Activated CD4-positive, alpha-beta T cell treated with anti-CD3 and anti-CD28 coated beads, Interleukin-2, amount 50 U/mL, for 48 hours (primary cell): ENCODE measurements at places on chromosomes 1 and 21.

GRCh38 chr1:64955097-64956009 lies 11.0 kb downstream of the JAK1 start:
- DNase-seq, result no peak

DNA sequence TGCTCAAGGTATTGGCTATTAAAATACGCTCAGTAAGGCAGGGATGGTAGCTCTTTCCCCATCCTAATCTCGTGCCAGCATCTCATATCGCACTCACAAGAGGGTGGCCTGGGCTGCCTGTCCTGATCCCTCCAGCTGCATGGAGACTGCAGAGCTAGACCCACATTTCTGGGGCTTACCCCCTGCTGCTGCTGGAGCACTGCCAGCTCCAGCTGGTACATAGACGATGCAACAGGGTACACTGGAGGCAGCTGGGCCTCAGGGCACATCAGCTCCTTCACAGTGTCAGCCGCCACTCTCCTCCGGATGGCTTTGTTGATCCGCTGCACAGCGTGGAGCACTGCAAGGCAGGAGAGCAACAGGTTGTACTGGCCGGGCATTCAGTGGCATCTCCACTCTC lies 16.0 kb downstream of the IQGAP3 start:
- DNase-seq, result no peak

DNA sequence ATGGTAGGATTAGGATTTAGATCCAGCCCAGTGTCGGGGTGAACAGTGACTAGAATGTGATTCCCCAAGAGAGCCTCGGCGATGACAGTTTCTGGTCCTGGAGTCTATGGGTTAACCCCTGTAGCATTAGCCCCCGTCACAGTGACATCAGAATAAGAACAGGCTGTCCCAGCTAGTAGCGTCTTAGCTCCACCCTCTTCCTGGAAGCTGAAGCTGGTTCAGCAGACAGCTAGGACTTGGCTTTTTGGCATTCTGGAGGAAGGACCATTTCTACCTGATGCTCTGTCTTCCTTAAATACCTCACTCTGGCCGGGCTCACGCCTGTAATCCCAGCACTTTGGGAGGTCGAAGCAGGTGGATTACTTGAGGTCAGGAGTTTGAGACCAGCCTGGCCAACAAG lies 5.0 kb downstream of the NDUFS2 start:
- DNase-seq, result no peak

DNA sequence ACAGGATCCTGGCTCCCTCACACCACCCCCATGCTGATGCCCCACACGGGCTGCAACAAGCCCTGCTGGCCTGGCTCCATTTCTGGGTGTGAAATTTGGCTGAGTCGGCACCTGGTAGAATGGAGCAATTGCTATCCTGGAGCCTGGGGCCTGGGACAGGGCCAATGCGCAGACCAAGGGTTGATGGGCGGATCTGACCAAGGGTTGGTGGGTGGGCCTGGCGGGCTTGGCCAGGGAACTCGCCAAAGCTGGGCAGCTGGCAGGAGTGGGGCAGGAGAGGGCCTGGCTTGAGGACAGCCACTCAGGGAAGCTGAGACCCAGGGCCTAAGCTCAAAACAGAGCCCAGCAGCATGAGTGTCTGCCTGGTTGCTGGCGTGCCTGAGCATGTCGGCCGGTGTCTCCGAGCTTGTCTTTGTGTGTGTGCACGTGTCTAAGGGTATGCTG lies 70.9 kb upstream of the POU3F1 start:
- DNase-seq, result no peak

DNA sequence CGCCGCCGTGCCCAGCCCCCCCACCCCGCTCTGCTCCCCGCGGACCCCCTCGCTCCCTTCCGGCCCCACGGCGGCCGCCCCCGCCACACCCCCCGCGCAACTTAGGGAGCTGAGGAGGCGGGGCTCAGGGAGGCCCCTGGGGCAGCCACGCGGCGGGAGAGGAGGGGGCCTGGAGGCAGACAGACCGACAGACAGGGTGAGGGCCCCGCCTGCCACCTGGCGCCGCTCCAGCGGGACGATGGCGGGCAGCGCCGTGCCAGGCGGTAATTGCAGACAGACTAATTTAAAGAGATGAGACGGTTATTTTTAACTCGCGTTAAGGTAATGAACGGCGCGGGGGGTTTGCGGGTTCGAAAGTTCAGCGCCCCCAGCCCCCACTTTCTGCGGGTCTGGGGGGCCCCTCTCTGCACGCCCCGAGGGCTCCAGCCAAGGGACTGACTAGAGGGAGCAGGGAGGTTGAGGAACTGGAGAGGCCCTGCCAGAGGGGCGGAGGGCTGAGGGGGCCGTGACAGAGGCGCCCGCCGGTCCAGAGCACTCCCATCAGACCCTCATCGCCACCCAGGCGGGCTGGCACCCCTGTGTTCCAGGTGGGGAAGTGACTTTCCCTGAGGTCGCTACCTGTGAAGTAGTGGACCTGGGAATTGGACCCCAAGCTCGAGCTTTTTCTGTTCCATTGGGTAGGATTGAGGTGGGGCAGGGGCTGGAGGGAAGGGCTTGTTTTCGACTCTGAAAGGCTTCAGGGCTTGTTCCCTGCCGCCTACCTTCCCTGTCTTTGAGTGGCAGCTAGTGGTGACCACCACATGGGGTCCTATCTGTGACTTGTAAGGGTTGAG lies 5.4 kb downstream of the FOXO6 start:
- peak; percentile 20 for DNase-seq

- peak; percentile 39 for DNase-seq
Observed at GRCh38 chr1:8283058-8283884, 34.6 kb upstream of the SLC45A1 start.

GRCh38 chr1:48309564-48310082 lies 87.1 kb downstream of the SLC5A9 start:
- no peak for DNase-seq

DNA sequence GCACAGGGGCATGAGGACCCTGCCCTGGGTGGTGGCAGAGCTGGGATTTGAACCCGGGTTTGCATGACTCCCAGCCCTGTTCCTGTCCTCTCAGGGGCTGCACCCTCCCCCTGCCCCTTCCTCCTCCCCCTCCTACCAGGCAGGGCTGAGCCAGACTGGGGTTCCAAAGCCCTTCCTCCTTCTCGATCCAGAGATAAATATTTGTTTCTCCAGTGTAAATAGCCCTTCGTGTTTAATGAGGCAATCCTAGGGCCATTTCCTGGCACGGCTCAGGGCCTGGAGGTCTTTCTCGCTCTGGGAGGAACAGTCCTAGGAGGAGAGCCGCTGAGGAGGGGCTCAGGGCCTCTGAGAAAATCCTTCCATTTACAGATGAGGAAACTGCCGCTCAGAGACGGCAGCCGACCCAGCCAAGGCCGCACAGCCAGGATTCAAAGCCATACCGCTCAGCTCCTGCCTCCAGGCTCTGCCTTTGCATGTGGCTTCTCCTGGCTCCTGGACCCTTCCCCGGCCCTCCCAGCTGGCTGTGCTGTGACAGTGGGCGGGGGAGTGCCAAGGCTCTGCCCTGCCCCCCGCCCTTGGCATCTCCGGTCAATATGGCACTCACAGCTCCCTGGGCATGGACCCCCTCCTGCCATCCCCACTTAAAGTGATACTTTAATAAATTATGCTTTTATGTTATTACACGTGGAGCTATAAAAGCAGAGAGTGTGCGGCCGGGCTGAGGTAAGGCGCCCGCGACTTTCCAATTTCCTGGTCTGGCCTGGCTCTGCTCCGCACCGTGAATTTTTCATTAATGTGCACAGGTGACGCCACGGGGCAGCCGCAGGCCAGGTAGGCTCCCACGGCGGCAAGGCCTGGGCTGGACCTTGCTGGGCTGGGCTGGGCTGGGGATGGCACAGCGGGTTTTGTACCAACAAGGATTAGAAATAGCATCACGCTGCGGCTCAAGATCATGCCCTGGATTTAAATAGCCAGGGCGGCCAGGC lies 114.7 kb upstream of the WNT4 start:
- DNase-seq, result no peak

DNA sequence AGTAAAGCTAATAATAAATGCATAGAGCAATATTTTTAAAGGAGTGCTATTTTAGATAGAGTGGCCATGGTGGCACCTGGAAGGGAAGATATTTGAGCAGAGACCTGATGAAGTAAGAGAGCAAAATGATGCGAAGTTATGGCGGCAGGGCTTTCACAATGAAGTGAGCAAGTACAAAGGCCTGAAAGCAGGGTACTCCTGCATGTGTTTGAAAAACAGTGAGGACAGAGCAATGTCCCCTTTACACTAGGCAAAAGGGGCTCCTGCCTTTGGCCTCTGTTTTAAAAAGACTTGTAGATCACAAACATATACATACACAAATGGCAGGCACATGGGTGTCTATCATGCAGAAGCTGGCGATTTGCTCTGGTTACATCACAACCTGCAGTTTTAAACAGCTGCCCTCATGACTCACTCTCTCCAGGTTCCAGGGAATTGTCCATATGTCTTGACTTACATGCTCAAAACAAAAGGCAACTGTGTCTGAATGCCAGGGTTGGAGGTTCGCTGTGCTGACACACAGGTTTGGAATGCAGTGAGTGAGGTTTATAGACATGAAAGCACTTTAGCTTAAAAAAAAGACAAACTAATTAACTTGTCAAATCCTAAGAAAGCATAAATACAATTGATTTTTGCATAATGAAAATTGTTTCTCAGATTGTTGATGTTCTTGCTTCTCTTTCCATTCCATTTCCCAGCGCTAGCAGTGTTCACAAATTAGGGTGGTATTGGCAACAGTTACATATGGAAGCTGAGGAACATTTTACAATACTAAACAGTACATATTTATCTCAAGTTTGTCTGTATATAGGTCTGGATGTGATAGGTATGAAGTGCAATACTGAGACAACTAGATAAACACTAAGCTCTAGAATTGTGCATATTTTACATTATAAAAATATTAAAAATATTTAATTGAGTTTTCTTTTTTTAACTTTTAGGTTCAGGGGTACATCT lies 313.9 kb downstream of the BARHL2 start:
- no peak for DNase-seq

DNA sequence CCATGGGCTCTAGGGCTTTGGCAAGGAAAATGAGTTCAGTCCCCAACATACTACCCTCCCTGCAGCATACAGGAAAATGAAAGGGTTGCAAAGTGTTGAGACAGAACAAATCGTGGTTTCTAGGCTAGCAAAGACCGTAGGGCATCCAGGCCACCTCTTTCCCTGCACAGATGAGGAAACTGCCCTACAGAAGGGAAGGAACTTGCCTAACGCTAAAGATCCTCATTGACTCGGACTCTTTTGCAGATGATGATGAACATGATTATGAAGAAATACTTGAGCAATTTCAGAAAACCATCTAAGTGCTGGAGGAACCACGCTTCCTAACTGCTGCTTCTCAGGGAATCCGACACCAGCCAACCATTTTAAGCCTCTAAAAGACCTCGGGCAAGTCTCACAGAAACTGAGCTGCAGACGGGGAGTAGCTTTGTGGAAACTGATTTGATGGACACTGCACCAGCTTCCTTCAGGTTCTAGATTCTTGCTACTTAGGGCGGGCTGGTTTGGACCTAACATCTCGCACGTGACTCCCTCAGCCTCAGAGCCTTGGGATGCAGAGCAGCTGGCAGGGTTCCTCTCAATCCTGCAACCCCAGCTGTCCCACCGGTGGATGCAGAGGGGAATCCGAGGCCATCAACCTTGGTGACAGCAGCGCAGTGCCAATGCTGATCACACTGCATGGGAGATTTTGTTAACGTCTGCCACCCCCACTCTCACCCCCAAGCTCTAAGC lies 13.4 kb downstream of the THEMIS2 start:
- DNase-seq, result no peak

DNA sequence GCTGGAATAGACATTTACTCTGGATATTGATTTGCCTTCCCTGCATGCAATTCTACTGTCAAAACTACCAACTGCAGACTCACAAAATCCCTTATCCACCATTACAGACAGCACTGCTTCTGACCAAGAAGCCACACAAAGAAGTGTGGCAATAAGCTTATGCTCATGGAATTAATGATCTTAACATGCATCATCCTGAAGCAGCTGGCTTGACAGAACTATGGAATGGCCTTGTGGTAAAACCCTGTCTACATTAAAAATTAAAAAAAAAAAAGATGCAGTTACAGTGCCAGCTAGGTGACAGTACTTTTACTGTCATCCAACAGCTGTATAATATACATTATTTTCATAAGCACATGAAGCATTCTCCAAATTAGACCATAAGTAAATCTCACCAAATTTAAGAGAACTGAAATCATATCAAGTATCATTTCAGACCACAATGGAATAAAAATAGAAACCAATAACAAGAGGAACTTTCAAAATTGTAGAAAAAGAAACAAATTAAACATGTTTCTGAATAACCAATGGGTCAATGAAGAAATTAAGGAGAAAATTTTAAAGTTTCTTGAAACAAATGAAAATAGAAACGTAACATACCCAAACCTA lies 70.7 kb downstream of the SCMH1 start:
- no peak for DNase-seq

DNA sequence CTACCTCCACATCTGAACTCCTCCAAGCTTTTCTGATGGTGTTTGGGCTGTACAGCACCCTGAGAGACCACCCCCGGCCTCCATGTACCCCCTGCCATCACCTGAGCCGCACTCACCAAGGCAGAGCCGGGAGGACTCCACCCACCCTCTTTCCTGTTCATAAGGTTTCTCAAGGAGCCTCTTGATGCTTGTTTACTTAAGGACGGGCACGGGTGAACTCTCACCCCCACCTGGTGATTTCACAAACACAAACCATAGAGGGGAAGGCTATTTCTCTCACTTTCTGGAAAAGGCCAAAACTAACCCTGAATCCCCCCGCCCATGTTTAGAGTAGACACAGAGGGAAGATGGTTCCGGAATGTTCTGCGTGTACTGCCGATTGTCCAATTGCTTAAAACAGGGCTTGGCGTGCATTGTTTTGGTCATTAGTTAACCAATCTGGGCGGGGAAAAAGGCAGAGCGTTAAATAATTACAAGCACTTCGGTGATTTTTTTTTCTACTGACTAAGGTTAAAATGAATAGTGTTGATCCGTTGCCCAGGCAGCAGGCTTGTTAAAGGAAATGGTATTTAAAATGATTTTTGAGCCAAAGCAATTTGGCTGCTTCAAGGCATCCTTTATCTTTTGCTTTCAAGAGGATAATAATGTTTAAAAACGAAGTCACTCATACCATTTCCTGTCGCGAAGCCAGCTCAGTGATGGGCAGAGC lies 279.8 kb upstream of the VAMP3 start:
- DNase-seq, result no peak

DNA sequence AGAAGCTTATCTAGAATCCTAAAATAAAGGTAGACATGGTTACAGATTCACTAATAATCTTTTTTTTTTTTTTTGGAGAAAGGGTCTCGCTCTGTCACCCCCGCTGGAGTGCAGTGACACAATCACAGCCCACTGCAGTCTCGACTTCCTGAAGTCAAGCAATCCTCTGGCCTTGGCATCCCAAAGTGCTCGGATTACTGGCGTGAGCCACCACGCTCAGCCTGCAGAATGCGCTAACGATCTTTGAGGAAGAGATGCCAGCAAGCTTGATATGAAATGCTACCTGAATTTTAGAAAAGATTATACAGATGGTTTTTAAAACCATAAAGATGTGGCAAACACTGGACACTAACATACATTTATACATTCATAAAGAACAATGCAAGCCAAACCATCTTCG lies 4.1 kb upstream of the GNPAT start:
- no peak for DNase-seq

GRCh38 chr1:36732015-36732356 lies 249.3 kb upstream of the CSF3R start:
- no peak for DNase-seq

GRCh38 chr1:5338466-5338865 lies 653.8 kb downstream of the NPHP4 start:
- DNase-seq, result no peak
